ENCODE measurements at places on chromosomes 1 and 21.

GRCh38 chr1:151803164-151803563 lies 2.1 kb downstream of the LINGO4 start:
- DNase-seq, result no peak

GRCh38 chr1:246969621-246970020 lies 37.9 kb upstream of the AHCTF1 start:
- no peak for DNase-seq

- no peak for DNase-seq
These were observed 106.5 kb downstream of the RGS7 start for GRCh38 chr1:241250465-241250864.

GRCh38 chr1:210692796-210693195 lies 364.1 kb downstream of the HHAT start:
- DNase-seq, result no peak

GRCh38 chr1:55544826-55545225 lies 329.7 kb upstream of the USP24 start:
- no peak for DNase-seq

- no peak for DNase-seq
These were observed 24.8 kb upstream of the C1orf159 start for GRCh38 chr1:1140673-1141072.

DNA sequence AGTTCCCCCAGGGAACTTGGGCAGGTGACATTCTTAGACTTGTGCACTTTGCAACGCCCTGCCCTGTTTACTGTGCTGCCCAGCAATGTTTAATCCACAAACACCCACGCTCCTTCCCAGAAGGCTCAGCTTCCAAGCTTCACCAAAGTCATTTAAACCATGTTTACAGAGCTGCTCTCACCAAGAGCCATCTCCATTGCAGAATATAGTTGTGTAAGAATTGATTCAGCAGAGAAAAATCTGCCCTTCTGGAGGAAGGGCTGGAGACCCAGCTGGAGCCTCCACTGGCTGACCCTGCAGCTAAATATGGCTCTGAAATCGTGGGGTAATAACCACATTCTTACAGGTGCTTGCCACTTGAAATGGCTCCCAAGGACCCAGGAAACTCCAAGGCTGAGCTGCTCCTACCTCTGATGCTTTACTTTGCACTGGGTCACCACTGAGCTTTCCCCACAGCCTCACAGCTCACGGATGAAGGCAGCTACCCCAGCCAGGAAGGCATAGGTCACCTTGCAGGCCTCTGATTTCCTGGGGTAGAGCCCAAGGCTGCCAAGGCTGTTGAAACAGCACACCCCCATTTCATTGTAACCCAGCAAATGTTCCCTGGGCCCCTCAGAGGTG lies 8.7 kb downstream of the CAPN2 start:
- no peak for DNase-seq

DNA sequence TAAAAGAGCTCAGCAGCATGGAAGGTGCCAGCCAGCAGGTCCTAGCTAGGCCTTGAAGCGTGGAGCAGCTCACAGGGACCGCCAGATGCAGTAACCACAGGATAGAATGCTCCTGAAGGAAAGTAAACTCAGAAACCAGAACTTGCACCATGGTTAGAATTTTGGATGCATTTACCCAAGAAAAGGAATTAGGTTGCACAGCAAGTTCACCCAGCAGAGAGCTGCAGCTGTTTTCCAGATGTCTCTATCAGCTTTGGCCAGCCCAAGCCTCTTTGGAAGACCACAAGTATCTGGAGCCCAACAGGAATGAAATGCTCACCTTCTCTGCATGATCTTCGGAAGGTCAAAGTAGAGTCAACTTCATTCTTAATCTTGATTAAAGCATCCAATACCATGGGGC lies 21.0 kb upstream of the ATP13A2 start:
- no peak for DNase-seq

DNA sequence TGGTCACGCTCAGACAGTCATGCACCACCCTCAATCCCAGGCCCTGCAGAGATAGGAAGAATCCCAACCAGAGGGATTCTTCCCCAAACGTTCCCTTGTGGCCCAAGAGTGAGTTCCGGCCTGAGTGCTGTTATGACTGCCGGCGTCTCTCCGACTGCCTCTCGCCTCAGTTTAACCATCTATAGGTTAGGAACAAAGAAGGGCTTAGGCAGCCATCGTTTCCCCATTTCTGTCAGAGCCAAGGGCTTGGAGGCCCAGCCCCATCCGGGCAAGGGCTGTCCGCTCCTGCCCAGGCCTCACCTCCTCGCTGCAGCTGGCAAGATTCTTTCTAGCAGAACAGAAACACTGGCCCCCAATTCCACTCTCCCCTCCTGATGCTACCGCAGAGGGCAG lies 58.7 kb downstream of the STUM start:
- no peak for DNase-seq

Data from D721Med (cell line).